ENCODE measurements at places on chromosomes 1 and 21.

- no peak for DNase-seq
These were observed 29.8 kb downstream of the HYI start for GRCh38 chr1:43423672-43424550.

DNA sequence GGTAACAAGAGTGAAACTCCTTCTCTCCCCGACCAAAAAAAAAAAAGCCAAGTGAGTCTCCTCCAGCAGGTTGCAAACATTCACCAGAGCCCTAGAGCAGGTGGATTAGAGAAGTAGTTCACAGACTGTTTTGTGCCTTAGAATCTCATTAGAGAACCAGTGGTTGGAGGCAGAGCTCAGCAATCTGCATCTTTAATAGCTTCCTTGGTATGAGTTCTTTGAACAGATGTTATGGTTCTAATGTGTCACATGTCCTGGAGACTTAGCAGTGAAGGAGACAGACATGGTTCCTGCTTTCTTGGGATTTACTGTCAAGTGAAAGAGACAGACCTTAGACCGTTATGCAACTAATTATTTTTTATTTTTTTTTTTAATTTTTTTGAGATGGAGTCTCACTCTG lies 26.8 kb downstream of the SESN2 start:
- no peak for DNase-seq

GRCh38 chr21:38287476-38287875 lies 30.7 kb downstream of the KCNJ15 start:
- DNase-seq: no peak

DNA sequence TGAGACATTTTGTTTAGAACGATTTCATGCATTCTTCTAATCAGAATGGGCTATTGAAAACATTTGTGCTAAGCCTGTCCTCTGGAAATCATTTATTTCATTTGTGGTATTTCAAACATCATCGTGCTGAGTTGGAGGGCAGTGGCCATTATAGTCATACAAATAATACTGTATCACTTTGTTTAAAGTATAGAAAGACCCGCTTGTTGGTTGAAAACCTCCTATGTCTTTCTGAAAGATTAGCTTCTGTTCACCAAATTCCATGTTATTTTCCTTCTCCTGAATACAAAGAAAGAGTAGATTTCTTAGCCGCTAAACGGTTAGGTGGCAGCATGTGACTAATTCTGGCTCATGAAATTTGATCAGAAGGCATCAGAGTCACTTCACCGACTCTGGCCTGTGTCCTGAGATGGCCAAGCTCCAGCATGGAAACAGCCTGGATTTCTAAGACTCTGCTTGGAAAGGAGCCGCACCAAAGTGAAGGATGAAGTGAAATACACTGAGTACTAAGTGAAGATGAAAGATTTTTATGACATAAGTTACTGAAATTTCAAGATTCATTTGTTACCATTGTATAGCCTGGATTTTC lies 355.1 kb downstream of the USP25 start:
- DNase-seq: peak; percentile 67

DNA sequence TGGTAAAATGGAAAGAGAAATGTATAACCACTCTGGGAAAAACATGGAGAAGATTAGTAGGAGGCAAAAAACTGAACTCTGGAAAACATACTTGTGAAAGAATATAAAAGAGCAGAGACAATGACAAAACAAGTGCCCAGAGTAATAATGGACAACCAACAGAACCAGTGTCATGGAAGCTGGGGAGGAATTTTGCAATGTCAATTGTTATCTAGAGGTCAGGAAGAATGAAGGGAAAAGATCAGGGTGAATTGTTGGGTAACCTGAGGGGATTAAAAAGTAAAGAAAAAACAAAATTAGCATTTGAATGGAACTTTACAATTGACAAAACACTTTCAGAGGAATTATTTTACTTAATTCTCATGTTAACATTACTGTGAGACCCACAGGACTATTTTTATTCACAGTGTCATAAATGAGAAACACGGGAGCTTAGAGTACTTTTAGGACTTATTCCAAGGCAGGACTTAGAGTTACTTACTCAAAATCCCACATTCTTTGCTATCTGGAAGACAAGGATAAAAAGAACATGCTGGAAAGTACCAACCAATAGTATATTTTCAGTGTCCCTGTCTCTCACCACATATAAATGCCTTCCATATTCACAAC lies 19.5 kb downstream of the JAM2 start:
- DNase-seq: no peak

DNA sequence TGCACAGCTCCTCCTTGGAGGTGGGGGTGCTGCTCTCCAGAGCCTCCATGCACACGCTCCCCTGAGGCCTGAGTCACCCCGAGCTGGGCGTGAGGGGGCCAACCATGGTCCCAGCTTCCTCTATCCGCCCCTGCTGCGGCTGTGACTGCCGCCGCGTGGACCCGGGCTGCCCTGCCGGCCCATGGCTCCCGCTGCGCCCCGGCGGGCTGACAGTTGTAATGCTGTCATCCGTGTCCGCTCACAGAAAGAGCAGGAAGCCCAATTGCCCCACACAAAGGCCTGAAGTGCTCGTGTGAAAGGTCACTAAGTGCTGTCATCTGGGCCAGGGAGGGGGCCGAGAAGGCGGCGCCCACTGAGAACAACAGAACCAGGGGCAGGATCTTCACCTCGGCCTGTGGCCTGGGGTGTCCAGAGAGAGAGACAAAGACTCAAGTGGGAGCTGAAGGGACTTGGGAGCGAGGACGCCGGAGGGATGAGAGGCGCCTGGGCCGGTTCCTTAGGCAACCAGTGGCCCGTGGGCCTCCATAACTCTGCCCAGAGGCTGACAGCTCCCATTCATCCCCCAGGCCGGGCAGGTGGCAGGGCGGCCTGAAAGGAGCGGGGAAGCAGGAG lies 31.5 kb downstream of the OLIG1 start:
- DNase-seq: no peak

DNA sequence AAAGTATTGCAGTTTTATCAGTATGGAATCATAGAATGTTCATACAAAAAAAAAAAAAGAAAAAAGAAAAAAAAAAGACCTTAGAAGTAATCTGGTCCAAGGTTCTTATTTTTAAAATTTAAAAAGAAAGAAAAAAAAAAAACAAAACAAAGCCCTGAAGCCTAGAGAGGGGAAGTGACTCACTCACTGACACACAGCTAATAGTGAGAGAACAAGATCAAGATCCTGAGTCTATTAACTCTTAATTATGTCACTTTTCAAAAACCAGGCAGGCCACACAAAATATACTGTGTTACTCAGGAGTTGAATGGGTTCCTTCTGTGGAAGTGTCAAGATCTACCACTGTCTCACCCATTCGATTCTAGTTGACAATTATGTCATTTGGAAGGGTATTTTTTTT lies 433.9 kb upstream of the DAB1 start:
- no peak for DNase-seq

DNA sequence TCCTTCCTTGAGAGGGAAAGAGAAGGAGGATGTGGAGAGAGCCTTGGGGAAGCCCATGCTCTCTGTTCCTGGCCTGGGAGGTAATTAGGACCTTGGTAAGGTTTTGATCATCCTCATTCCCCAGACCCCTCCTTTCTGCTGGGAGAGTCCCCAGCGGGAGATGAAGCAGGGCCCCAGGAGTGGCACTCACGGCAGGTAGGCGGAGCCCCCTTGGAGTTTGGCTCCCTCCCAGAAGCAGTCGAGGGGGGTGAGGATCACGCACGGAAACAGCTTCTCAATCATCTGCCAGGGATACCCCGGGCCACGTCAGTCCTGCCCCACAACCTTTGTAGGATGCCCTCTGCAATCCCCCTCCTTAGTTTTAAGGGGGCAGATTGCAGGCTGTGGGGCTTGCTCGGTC lies 11.5 kb downstream of the PTCH2 start:
- DNase-seq: no peak

DNA sequence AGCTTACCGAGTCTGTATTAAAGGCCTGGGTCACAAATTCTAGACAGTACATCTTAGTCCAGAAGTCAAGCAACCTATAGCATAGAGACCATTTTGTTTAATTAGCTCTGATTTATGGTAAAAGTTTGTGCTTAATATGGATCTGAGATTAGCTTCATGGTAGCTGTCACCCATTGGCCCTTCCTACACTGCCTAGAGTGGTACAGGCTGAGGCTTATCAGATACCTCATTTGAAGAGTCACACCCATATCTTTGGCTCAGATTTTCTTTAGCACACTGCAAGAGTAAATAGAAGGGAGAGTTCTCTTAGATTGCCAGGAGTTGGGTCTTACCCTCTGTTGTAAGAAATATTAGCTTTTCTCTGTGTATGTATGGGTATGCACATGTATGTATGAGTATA lies 3.6 kb downstream of the AK4 start:
- no peak for DNase-seq

DNA sequence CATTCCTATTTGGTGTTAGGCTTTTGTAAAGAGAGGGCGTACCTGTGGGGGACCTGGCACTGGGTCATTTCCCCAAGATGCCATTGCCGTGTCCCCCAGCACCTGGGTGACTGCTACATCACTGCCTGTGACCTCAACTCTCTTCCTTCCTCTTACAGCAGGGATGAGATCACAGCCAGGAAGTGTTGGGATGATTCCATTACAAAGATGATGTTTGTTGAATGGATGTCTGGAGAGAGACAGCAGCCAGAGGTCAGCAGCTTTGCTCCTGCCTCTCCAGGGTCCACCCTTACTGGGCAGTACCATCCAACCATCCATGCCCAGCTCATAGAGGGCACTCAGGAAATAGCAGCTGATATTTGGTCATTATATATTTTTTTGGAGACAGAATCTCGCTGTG lies 35.1 kb downstream of the TMEM51 start:
- DNase-seq: no peak
